ENCODE measurements at places on chromosomes 4 and X.

DNA sequence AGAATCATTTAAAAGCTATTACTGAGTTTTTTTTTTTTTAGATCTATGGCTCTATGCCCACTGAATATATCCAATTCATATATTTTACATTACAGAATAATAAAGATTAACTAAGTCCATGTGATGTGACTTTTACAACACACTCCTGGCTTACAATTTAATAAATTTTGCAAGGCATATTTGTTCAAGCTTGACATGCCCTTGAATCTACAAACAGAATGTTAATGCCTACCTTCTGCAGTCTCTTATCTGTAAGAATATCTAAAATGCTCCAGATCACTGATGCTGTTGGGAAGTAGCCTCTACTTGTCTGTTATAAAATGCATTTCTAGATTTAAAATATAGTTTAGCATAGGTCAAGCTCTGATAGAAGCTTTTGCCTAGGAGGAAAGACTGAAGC, 100.7 kb upstream of the RASGEF1B start:
- DNase-seq = no peak

GRCh38 chr4:111781611-111782010, 363.6 kb upstream of the FAM241A start:
- no peak for DNase-seq

DNA sequence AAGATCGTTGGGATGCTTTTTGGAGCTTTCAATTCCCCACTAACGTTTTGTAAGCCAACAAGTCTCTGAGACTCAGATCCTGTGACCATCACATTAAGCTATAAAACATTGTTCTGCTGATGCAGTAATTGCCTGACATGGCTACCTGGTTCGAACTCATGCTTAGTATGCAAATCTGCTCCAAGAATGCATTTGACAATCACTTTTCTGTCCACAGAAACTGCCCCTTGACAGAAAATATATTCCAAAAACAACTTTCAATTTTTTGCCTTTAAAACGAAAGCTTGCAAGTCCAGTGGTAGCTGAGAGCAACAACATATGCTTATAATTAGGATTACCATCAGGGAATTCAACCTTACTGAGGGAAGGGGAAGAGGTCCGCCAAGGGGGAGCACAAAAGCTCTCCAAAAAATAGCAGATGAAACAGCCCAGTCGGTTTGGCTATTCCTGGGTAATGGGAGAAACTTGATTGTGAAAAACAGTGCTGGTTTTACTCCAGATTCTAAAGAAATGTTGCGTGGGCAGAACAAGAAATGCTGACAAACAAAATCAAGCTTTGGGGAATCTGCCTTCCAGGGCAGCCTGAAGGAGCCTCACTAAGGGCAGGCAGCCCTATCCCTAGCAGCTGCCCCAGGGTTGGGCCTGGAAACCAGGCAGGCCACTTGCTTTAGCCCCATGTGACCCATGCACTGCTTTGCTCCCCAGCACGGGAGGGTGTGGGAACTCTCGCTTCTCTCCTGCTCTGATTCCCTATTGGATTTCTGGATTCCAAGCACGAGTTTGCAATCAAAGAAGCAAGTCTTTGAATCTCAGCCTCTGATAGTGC, 160.7 kb upstream of the LDB2 start:
- peak; percentile 70 for DNase-seq

DNA sequence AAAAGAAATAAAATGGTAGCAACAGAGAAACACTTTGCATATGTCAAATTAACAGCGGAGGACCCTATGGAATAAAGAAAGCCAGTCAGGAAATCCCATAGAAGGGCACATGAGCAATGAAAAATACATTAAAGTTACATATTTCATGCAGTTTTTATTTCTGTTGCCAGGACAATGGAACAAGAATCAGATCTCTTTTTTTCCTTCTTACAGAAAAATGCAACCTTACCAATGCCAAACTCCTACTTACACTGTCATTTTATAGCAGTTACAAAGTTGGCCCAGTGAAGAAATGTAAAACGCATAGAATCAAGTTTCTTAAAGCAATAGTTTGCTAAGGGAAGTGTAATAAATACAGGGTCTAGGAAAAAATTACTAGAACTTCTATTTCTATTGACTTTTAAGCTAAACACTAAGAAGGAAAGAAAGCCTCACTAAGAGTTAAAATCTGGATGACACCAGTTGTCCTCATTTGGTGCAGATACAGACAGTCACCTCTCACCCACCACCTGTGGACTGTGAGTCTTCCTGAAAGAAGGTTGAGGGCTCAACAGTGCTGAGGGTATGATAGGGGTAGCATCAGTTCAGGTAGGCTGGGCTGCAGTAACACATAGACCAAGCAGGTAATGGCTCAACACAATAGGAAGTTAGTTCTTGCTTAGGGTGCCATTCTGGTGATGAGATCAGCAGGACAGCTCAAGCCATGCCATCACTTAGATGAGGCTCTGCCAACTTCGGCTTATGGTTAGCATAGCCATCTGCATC, 224.6 kb downstream of the ANAPC10 start:
- no peak for DNase-seq

DNA sequence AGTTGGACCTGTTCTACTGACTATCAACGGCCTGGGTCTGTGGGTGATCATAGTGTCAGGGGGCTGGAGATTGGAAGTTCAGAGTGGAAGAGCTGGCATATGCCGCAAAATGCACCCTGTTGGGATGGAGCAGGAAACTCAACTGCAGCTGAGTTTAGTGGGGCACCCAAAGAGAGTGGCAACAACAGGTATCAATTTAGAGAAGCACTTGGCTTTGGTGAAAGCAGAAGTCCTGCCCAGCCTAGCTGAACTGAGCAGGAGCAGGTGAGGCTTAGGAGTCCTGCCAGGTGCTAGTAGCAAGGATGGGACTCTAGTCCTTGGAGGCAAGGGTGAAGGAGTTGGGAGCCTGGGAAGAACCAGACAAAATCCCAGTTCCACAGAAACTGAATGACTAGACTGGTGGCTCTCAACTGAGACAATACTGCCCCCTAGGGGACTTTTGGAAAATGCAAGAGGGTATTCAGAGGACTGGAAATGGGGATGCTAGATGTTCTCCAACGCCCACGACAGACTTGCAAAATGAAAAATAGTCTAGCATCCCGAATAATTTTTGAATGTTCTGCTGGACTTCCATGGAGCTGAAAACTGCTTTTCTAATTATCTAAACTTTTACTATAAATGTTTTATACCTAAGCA, 49.4 kb downstream of the RTL9 start:
- DNase-seq = no peak

DNA sequence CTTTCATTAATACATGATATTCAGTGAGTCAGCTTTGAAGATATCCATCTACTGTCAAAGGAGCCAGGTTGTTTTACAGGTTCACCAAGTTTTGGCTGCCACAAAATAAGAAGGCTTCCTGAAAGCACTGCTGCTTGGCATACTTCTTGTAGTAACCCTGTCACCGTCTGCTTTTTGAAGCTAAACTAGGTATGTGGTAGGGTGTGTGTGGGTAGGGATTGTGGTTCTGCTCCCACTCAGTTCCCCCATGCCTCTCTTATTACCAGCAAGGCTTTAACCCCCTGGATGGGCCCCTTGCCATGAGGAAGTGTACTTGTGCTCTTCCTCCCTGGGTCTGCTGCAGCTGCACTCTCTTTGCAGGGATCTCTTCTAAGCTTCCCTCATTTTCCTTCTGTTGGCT, 191.2 kb downstream of the BANK1 start:
- DNase-seq = no peak
